ENCODE measurements at places on chromosomes 5 and 9.

DNA sequence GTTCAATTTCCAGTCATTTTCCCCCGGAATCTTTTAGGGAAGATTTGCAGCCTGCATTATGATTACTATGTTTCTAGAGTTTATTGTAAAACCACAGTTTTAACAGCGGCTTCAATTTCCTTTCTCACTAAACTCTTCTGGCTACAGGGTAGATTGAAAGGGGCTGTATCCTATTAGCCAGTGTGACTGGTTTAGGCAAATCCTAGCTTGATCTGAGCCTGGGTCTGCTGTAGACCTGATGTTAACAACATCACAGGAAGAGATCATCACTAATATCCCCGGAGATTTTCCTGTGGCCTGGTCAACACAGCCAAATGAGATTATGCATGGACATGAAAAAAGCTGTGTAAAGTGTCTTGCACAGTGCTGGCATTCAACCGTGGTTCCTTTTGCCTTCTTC, 33.4 kb downstream of the STOM start:
- DNase-seq, result no peak

- DNase-seq, result no peak
These were observed 316.1 kb downstream of the GADD45G start for GRCh38 chr9:89920951-89921350.

- DNase-seq, result no peak
These were observed 89.4 kb downstream of the ZNF474 start for GRCh38 chr5:122218778-122219177.

- no peak for DNase-seq
These were observed 323.8 kb upstream of the WWC1 start for GRCh38 chr5:167967494-167968177.

DNA sequence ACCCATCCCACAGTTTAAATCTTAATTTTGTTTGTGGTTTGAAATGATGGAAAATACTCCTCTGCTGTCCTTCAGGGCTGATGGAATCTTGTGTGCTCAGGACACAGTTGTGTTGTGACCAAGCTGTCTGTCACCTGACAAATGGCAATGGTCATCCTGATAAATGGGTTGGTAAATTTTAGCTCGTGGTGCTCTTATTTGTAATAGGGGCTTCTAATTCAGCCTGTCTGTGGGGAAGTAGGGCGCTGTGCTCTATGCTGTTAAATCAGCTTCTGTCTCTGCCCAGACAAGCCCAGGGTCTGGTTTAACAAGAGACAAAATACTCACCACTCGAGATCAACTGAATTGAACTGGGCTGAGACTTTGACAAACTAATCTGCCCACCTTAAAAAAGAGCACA, 4.5 kb downstream of the LRRTM2 start:
- no peak for DNase-seq

DNA sequence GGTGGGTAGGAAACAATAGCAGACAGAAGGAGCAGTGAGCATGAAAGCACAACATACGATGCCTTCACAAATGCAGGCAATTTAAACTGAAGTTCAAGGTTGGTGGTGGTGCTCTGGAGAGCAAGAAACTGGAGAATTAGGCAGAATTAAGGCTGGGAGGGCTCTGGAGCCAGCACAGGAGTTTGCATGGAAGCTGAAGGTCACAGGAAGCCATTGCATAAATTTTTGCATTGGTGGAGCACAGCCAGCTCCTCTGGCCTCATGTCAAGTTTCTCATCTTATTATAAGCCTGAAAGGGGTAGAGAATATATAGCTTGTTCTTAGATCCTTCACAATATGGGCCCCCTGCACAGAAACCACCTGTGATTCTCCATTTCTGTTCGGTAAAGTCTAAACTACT, 207.4 kb downstream of the PAPPA start:
- no peak for DNase-seq

GRCh38 chr9:132595319-132595718, 12.9 kb downstream of the BARHL1 start:
- DNase-seq, result no peak

- DNase-seq, result no peak
These were observed 53.2 kb downstream of the USP20 start for GRCh38 chr9:129888293-129889121.

- DNase-seq, result no peak
These were observed 5.9 kb upstream of the RAD23B start for GRCh38 chr9:107276966-107277710.
